SK-N-SH (cell line): ENCODE measurements at places on chromosomes 12 and 14.
A peak's percentile ranks its signal among the peaks of the same experiment; 100 is the strongest.

GRCh38 chr12:96462571-96463280 is 26.7 kb upstream of the CFAP54 start:
- no peak for DNase-seq

DNA sequence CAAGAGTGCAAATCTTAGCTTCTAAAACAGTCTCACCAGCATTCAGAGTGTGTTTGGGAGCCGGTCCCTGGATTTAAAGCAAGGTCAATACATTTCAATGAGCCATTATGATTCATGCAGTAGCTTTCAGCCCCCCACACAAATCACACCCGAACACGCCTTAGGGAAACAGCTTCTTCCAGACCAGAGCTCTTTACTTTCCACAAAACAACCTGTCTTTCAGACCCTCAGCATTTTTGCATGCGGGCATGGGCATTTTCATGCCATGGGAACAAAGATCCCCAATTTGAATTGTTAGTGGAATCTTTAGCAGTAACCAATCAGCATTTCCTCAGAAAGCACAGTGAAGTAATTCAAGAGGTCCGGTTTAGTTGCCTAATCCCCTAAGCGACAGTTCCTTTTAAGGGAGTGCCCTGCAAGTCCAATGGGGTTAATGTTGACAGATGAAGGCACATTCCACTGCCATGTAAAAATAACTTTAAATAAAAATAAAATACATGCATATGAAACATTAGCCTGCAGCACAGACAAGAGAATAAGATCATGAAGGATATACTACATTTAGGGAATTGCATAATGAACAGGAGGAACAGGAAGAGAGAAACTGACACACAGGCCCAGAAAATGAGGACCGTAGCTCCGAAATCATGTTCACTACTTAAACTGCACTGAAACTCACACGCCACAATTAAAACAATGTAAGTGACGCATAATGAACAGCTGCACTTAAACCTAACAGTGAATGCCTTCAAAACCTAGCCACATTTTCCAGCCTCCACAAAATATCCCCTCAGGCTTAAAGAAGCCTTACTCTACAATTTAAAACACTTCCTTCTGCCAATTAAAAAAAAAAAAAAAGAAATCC is 4.0 kb downstream of the VPS37B start:
- no peak for DNase-seq

DNA sequence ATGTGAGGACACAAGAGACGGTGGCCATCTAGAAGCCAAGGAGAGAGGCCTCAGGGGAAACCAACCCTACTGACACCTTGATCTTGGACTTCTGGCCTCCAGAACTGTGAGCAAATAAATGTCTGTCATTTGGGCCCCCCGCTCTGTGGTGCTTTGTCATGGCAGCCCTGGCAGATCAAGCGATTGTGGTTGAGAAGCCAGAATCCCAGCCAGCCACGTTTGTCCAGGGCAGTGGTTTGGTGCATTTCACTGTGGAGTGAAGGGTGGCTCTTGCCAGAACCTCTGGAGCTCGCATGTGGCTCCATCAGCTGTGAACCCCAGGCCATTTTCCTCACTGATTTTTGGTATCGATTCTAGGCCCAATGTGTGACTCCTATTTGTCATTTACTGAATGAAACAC is 404.9 kb downstream of the BCL11B start:
- DNase-seq, result no peak

- no peak for DNase-seq
Measured at GRCh38 chr14:52863334-52863700, 71.9 kb upstream of the GNPNAT1 start.

GRCh38 chr12:52032446-52032803 is 18.8 kb upstream of the NR4A1 start:
- no peak for DNase-seq

DNA sequence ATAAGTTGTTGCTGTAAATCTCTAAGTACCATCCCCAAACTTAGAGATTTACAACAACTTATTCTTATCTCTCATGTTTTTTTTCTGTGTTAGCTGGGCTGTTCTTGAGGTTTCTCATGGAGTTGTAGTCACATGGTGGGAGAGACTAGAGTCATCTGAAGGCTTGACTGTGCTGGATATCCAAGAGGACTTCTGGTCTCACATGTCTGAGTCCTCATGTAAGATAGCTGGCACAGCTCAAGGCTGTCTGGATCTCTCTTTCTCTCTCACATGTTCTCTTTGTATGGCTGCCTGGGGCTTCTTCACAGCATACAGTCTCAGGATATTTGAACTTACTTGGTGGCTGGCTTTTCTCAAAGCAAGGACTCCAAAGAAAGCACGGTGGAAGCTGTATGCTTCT is 63.8 kb downstream of the DACT1 start:
- no peak for DNase-seq

DNA sequence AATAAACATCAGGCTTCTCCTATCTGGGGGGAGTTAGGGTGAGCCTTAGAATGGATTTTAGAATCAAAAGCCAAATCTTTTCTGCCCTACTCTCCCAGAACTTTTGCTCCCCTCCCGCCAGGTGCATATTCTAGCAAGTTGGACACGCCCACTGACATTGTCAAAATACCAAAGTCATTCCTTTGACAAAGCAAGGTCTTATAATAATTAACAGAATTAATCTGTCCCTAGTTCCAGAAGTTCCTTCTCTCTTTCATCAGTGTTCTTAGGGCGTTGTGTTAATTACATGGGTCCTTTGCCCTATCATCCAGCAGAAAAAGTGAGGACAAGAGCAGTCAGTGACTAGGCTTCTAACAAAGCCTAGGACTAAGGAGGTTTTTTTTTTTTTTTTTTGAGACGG is 2.4 kb downstream of the PRR13 start:
- DNase-seq, result no peak

- no peak for DNase-seq
Measured at GRCh38 chr12:42804928-42805327, 215.4 kb upstream of the PRICKLE1 start.

GRCh38 chr14:74945261-74945851 is 10.0 kb downstream of the PGF start:
- DNase-seq, result peak; percentile 84

GRCh38 chr14:31660728-31661127 is 99.5 kb downstream of the NUBPL start:
- DNase-seq, result no peak

DNA sequence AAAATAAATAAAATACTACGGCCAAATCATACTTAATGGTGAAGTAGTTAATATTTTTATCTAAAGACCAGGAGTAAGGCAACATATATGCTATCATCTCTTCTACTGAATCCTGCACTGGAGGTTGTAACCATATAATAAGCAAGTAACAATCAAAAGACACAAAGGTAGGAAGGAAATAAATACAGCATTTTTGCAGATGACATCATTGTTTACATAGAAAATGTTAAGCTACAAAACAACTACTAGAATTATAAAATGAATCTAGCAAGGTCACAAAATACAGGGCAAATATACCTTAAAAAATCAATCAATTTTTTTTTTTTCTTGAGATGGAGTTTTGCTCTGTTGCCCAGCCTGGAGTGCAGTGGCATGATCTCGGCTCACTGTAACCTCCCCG is 51.6 kb upstream of the BDKRB2 start:
- DNase-seq, result no peak

GRCh38 chr12:52721838-52722470 is 18.6 kb upstream of the KRT77 start:
- no peak for DNase-seq

- DNase-seq, result peak; percentile 81
Measured at GRCh38 chr12:56257491-56258067, 605 bp downstream of the ANKRD52 start.

- no peak for DNase-seq
Measured at GRCh38 chr12:52274521-52275120, at the start of gene KRT86. Gene KRT86, plus strand, starts transcription at chr12:52274645. Its CDS starts 27,272 bp downstream, at chr12:52301917.

GRCh38 chr12:114311974-114312373 is 94.0 kb downstream of the TBX5 start:
- no peak for DNase-seq

DNA sequence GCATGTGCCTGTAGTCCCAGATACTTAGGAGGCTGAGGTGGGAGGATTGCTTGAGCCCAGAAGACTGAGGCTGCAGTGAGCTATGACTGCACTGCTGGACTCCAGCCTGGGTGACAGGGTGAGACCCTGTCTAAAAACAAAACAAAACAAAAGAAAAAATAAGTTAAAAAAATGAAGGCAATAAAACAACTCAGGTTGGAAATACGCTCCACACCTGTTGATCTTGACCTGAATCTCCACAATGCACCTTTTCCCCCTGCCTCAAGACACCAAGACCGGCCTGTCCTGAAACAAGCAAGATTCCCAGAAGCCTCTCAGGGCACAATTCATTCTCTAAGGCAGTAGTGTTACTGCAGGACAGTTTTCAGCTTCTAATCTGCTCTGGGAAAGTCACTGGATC is 20.8 kb upstream of the CEBPE start:
- DNase-seq, result no peak

DNA sequence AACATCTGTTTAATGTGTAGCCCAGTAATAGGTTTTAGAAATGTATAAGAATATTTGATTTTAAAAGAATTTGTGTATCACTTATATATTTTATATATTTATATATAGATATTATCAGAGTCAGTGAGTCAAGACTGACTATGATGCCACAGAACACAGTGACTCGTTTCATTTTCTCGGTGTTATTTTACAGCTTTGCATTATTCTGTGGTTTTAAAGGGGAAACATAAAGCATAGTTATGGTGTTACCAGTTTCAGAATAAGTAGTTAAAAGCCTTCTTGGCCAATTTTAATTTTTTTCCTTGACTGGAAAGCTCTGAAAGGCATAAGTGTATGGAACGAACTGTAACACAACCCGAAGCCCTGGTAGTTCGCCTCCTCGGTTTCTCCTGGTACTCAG is 91.0 kb downstream of the GRIP1 start:
- DNase-seq, result no peak

- DNase-seq, result no peak
Measured at GRCh38 chr12:32512910-32513309, 113.6 kb downstream of the FGD4 start.

- DNase-seq, result no peak
Measured at GRCh38 chr12:50580436-50580835, 75.7 kb downstream of the DIP2B start.

- no peak for DNase-seq
Measured at GRCh38 chr12:25546318-25546717, 6.8 kb downstream of the LMNTD1 start.

DNA sequence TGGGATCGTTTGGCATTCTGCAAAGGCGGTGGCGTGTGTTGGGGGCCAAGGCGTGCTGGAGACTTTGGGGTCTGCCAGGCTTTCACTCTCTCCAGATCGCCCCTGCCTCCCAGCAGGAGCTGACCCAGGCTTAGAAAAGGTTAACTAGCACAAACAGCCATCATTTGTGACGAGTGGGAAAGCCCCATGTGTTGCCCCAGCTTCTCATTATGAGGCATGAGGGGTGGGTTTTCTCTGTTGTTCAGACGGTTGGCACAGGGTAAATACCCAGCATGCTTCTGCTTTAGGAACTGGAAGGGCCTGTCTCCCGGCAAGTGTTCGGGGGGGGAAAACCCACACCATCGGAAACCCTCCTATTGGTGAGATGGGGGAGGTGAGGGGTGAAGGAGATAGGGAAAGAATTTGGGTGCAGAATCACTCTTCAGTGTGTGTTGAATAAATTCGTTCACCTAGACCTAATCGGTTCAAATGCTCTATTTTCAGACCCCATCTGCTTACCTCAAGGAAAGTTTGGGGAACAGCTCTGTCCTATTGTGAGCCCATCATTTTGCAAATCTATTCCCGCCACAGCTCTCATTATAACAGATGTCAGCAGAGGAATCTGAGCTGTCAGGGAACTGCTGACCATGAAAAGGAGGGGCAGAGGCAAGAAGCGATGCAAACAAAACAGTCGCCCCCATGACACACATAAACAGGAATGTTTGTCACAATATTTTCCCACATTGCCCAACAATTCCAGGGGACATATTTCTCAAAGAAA is 34.7 kb upstream of the C12orf42 start:
- no peak for DNase-seq

DNA sequence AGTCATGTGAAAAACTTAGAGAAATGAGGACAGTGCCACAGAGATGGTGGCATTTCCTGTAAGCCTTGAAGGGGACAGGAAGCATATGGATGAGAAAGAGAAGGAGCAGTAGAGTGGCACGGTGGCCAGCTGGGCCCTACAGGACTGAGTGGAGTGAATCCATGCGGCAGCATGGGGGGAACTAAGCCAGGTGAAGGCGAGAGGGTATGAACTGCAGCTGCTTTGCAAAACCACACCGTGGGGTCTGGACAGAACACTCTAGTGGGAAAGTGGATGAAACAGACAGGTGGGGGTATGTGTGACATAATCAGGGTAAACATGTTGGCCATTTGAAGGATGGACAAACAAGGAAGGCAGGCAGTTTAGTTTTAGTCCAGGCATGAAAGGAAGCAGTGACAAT is 10.4 kb upstream of the SYCP3 start:
- no peak for DNase-seq

- no peak for DNase-seq
Measured at GRCh38 chr12:27077586-27077985, 4.8 kb downstream of the C12orf71 start.

GRCh38 chr12:3129301-3130056 is 52.3 kb downstream of the TSPAN9 start:
- DNase-seq, result no peak

DNA sequence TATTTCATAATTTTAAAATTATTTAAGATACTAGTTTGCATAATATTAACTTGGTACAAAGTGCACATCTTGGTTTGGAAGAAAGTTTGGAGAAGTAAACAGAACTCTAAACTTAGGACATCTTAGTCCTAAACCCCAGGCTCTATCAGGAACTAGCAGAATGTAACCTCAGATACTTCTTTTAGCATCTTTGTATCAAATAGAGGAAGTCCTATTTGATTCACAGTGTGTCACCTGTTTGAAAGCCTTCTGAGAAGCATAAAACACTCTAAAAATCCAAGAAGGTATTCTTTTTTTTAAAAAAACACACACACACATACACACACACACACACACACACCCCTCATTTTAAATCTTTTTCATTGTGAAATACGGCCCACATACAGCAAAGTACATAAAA is 12.0 kb upstream of the RNU6-7 start:
- DNase-seq, result no peak

DNA sequence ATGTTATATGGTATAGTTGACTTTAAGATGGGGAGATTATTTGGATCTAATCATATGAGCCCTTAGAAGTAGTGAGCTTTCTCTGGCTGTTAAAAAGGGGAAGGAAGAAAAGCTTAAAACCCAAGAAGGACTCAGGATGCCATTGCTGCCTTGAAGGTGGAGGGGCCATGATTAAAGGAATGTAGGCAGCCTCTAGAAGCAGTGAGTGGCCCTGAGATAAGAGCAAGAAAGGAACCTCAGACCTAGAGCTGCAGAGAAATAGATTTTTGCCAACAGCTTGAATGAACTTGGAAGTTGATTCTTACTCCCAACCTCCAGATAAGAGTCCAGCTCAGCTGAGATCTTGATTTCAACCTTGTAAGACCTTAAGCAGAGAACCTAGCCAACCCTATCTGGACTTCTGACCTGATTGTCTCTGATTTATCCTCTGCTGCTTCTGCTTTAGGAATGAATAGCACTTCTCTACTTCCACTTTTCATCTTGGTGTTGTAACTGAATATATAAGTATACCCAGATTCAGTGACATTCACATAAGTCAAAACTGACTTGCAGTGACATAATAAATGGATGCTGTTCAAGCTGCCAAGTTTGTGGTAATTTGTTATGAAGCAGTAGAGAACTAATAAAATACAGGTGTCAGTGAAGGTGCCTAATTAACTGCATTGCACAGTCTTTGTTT is 33.5 kb downstream of the RAD51B start:
- DNase-seq, result no peak
